ENCODE measurements at places on chromosomes 12 and 14.
A peak's percentile ranks its signal among the peaks of the same experiment; 100 is the strongest.

- no peak for DNase-seq
Measured at GRCh38 chr12:53594897-53595615, 31.1 kb downstream of the ATF7 start.

- DNase-seq: peak; percentile 56
Measured at GRCh38 chr14:50320283-50320682, 8.2 kb downstream of the DMAC2L start.

DNA sequence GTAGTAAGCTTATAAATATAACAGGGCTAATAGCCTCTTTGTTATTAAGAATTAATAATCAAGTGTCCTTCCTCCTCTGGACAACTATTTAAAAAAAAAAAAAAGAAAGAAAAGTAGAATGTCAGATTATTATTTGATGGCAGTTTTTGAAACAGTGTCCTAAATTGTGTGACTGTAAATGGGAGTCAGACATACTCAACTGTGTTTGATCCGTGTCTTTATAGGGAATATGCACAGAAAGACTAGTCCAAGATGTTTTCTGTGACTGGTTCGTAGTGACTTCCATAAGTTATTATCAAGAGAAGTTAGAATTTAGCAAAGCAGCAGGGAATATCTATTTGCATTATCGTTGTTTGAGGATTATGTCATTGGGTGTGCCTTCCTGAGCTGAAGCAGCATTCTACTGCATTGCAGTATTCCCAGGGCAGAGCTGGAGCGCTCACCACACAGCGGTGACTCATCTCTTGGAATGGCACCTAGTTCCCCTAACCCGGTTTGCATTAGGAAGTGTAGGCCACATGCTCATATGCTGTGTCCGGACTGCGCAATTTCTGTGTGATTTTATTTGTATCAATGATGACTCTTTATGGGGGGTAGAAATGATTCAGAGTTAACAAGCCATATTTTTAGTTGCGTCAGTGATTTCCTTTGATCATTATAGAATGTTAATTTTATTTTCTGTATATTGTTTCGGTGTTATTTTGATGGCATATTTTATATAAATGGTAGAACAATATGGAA lies 7.9 kb downstream of the DYNC1H1 start:
- DNase-seq: peak; percentile 99

DNA sequence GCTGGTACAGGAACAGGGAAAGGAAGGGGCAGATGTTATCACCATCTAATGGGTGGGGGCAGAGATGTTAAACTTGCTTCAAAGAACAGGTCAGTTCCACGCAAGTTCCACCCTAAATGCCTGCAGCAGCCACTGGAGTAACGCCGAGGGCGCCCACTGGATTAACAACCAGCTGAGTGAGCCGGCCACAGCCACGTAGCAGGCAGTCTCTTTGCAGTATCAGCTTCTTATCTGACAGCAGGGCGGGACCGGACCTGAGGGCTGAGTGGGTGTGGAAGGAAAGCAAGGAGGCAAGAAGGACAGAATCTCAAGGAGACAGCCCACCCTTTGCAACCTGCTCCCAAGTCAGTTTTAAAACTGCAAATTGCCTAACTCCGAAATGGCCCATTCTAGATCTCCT lies 38.4 kb upstream of the FOXN3 start:
- no peak for DNase-seq

- no peak for DNase-seq
Measured at GRCh38 chr12:10236720-10237119, 24.0 kb downstream of the GABARAPL1 start.

DNA sequence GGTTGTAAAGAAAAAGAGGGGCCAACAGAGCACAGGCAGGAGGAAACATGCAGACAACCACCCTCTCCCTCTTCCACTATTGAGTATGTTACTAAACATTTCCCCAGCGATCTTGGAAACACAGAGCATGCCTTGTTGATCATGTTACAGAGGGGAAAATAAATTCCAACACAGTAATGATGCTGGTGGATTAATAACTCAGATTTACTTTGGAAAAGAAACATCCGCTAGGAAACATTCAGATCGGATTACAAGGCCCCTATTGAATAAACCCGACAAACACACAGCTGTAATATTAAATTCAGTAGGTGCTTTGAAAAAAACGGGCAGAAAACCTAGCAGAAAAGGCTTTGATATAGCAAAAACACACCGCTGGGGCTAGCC lies 5.4 kb downstream of the BMP4 start:
- peak; percentile 14 for DNase-seq

- DNase-seq: no peak
Measured at GRCh38 chr12:120873226-120873625, 30.9 kb downstream of the SPPL3 start.

DNA sequence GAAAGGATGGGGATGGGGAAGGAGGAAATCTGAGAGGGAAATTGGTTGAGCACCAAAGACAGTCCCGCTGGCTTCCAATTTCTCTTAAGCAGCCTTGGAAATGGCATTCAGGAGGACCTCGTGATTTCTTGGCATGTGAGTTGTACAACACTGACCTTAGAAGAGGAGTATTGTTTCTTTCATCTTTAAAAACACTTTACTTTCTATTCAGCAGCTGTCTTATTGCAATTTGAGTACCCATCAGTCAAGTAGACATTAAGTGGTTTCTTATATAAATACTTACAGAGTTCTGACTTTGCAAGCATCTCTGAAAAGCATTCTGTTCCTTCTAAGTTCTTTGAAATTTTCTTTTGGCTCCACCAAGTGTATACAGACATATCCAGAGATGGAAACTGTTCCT lies 83.2 kb downstream of the LMNTD1 start:
- no peak for DNase-seq

DNA sequence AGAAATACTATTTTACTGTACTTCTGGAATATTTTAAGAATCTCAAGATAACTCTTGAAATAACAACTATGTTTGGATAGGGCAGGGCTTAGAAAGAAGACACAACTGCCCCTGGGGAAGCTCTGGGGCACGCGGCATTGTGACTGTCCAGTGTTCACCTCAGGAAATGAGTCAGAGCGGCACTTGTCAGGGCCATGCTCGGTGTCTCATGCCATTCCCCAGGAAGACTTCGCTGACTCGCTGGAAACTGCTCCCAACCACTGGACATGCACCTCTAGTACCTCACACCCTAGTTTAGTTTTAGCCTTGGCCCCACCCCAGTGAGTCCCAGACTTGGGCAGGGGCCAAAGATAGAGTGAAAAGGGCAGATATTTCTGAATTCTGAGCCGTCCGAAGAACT lies 192.0 kb downstream of the TTC7B start:
- no peak for DNase-seq

DNA sequence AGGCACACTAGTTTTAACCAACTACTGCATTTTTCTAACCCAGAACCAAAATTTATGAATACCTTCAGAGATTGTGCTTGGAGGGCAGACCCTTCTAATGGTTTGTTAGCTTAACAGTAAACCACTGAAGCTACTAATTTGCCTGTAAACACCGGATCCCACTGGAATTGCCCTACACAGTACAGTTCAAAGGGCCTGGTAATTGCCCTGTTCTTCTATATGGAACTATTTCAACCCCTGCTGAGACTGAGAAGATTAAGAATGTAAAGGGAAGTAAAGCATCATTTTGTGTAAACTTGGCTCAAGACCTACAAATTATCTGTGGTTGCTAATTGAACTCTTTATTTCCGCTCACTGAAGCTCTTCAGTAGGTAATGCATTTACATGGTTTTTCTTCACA lies 468.1 kb downstream of the NPAS3 start:
- no peak for DNase-seq

DNA sequence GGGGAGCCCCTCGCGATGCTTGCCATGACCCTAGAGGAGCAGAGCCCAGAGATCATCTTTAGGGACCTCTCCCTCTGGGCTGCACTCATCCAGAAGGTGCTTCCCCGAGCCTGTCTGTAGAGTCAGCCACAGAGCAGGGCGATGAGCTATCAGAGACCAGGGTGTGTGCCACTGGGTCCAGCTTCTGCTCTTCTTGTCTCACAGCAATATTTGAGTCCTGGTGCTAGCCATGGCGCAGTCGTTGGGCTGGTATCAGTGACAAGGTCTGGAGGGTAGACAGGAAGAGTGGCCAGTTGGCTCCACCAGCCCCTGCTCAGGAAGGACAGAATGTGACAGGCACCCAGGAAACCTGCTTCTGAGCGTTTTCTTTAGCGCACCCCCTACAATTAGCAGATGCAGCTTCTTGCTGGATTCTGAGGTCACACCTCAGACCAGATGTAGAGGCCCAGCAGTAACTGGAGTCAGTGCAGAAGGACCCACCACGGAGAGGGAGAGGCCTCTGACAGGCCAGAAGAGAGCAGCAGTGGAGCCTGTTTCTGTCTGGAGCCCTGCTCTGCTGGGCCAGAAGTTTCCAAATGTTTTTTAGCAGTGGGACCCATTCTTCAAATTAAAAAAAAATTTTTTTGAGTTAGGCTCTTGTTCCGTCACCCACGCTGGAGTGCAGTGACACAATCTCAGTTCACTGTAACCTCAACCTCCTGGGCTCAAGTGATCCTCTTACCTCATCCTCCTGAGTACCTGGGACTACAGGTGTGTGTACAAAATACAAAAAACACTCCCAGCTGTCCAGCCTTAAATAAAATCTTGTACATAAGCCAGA lies 23.7 kb downstream of the ANKRD9 start:
- no peak for DNase-seq

DNA sequence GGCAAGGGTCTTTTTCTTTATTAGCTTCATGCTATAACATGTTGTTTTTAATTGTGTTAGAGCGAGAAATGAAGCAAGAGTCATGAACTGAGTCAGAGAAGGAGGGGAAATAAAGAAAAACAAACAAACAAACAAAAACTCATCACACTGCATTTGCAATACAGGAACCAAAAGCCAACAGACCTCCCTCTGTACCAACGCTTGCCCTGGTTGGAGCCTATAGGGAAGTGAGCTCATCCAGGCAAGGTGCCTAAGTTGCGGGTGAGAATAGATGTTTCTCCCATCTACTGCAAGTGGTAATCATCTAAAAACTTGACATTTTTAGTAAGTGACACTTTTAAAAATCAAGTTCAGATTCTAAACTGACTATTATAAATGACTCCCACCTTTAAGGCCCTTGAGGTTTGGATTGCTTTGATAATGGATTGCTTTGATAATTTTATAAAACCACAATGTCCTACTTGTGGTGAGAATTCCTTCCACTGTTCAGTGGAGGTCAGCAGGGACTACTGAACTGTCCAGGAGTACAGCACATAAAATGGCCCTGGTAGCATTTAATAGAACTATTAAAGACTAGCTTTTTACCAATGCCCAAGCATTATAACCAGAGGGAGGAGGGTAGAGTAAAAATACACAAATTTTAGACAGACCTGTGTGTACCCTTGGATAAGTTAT lies 31.3 kb downstream of the SLC38A1 start:
- DNase-seq: no peak

DNA sequence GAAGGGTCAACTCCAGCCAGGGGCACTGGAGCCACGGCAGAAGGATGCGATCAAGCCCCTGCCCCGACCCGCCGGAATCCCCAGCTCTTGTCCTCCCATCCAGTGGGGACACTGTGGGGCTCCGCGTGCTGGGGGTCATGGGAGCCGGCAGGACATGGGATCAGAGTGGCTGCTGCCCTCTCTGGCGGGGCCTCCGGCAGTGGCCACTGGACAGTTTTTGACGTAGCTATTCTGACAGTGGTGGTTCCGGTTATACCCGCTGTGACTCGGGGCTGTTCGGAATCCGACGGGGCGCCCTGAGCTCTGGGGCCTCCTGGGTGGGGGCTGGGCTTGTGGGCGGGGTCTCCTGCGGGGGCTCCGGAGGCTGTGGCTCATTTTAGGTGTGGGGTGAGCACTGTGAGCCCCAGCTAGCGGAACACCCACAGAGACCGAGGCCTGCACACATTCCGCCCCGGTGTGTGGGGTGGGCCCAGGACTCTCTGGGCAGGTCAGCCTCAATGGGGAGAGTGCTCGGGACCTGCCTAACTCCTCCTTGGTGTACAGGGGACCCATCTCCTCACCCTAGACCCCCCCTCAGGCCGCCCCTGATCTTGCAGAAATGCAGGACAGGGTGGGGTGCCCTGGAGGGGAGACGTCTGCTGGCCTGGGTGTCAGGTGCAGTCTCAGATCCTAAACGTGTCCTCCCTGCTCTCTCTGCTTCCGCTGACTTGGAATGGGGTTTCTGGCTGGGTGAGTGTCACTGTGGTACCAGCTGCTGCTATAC lies 374.2 kb downstream of the TMEM121 start:
- DNase-seq: no peak

DNA sequence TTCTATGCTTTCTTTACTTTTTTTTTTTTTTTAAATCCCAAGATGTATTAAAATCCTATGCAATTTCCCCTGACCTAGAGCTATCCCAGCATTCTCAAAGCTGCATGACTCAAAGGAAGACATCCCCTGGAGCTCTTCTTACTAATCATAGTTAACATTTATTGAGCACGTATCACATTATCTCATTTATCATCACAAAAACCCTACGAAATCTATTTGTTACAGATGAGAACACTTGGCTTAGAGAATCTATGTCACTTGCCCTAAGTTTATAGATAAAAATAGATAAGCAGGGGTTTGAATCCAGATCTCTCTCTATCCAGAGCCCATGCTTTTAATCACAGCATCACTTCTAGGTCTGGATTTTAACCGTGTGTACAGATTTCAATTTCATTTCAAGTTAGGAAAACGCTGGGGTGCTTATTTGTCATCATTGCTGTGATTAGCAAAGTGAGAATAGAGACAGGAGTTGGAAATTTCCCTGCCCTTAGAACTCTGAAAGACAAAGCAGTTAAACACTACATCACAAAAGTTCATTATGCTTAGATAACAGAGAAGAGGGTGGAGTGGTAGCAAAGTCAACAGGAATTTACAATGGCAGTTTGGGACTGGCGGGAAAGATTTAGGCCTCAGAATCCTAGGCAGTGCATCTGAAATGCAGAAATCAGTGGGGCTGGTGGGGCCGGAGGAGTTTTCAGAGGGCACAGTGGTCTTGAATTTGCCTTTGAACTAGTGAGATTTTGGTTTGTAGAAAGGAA lies 177.7 kb upstream of the FRMD6 start:
- no peak for DNase-seq

GRCh38 chr14:96029089-96029645 lies 10.0 kb upstream of the C14orf132 start:
- no peak for DNase-seq

GRCh38 chr12:48659863-48660262 lies 22.2 kb downstream of the KANSL2 start:
- no peak for DNase-seq

GRCh38 chr14:87698481-87698880 lies 294.5 kb downstream of the GALC start:
- DNase-seq: no peak

- DNase-seq: peak; percentile 44
Measured at GRCh38 chr12:19643635-19644034, 204.3 kb downstream of the AEBP2 start.
